ENCODE measurements at places on chromosomes 13 and 19. TPM values are rescaled to one million over a fixed set of nuclear protein-coding genes. Genes with fewer than 3 reads are reported as not detected.

KLK14 gene
- total RNA-seq = not detected

ZNF155 gene
- 5.9 TPM for total RNA-seq

IL17D gene
- 6.1 TPM for total RNA-seq

PGLYRP1 gene
- not detected for total RNA-seq

SIGLEC12 gene
- total RNA-seq = not detected
